ENCODE measurements at places on chromosomes 1 and 21.

DNA sequence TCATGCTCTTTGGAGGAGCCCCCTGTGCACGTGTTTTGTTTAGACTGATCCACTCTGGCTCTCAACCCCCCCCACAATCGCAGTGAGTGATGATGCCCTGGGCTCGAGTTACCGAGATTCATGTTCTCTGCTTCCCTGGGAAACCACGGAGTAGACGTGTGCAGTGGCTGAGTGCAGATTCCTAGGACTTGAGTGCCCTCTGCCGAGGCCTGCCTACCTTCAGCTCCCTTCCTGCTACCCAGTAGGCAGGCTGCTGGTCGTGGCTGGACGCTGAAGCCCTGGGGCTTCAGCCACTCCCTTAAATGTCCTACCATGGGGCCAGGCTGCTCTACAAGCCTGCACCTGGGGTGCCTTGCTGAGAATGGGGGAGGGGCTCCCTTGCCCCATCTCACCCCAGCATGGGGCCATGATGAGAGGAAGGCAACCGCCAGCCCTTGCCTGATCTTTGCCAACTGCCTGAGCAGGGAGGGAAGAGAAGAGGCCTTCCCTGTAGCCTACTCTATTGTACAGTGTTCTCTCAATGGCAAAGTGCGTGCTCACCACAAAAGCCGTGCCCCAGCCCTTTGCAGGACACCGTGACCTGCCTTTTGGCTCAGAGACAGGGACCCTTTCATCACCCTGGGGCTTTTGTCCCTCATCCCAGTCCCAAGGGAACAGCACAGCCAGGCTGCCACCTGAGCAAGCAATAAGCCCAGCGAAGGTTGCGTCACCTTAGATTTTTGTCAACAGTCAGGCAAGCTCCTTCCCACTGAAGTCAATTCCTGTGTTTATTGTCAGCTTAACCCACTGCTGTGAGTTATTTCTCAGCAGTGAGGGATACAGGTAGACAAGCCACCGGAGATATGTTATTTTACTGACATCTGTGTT is 4.1 kb upstream of the GRIK3 start:
- DNase-seq, result no peak

GRCh38 chr1:19342894-19343616 is 30.9 kb downstream of the SLC66A1 start:
- DNase-seq, result no peak

DNA sequence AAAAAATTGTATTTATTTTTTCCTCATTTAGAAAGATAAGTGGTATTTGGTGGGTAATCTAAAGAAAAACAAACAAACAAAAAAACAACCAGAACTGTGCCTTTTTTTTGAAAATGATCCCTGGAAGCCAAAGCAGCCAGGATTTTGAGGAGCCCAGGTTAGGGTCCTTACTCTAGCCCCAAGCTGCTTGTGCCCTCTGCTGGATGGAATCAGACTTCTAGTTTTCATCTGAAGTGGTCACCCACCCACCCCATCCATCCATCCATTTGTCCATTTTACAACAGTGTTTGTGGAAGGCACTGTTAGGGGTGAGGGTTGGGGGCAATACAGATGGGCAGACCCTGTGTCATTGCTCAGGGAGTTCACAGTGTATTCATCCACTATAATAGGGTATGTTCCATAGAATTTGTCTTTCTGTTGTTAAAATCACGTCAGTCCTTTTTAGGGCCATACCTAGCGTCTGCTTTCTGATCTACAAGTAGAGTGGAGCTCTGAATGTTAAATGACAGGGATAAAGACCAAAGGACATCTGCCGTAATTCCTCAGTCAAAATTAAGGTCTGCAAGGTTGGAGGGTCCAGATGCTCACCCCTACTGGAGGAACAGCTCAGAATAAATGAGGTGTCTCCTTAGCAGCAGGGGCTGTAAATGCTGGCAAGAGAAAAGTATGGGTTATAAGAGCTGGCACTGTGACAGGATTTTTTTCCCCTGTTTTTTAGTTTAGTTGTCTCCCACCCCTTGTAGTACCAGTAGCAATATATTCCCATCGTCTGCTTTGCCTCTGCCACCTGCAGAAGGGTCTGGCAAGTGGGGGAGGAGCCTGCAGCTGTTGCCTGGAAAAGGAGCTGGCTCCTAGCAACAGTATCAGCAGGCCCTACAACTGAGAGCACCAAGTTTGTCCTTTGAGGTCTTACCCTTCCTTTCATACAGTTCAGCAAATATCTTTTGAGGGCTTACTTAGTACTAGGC is 3.2 kb downstream of the LRRC42 start:
- DNase-seq, result no peak

DNA sequence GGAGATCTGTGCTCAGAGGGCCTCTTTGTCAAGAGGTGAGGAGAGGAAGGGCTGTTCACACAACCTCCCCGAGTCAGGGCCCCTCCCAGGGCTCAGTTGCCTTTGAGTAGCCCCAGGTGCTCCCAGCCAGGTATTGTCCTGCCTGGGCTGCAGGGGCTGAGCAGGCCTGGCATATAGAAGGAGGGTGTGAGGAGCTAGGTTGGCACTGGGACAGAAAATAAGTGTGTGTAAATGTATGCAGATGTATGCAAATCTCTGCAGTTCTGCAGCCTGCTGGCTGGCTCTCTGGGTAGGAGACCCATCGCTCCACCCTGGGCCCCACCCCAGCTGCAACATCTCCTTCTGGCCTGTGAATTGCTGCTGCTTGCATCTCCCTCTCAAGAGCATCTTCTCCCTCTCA is 52.4 kb downstream of the NAV1 start:
- DNase-seq, result no peak

GRCh38 chr21:43340491-43341377 is 86.2 kb downstream of the SIK1 start:
- DNase-seq, result peak; percentile 55

DNA sequence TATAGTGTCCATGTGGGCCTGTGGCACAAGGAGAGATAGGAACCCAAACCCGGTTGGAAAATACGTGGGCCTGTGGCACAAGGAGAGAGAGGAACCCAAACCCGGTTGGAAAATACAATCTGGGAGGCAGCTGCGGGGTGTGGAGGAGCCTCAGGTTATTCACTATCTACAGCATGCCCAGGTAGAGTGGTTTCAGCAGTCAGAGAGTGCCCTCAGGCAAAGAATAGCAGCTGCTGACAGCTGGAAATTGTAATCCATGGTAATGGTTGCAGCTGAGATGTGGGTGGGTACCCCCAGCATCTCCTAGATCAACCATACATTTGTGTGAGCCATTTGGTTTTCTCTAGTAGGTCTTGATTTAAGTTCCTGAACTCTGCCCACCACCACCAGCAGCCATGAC is 25.8 kb upstream of the MGST3 start:
- no peak for DNase-seq

DNA sequence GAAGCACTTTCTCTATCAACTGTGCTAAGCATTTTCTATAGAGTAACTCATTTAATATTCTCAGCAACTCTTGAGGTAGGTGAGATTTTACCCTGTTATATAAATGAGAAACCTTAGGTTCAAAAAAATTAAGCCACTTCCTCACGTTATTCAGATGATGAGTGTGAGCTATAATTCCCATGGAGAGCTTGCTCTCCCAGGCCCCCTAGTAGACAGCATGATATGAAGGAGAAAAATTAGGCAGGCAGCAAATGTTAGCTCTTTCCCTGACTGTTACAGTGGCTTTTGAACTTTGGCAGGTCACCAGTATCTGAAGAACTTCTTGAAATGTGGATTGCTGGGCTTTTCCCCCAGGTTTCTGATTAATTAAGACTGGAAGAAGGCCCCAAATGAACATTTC is 753.1 kb downstream of the NCAM2 start:
- no peak for DNase-seq

DNA sequence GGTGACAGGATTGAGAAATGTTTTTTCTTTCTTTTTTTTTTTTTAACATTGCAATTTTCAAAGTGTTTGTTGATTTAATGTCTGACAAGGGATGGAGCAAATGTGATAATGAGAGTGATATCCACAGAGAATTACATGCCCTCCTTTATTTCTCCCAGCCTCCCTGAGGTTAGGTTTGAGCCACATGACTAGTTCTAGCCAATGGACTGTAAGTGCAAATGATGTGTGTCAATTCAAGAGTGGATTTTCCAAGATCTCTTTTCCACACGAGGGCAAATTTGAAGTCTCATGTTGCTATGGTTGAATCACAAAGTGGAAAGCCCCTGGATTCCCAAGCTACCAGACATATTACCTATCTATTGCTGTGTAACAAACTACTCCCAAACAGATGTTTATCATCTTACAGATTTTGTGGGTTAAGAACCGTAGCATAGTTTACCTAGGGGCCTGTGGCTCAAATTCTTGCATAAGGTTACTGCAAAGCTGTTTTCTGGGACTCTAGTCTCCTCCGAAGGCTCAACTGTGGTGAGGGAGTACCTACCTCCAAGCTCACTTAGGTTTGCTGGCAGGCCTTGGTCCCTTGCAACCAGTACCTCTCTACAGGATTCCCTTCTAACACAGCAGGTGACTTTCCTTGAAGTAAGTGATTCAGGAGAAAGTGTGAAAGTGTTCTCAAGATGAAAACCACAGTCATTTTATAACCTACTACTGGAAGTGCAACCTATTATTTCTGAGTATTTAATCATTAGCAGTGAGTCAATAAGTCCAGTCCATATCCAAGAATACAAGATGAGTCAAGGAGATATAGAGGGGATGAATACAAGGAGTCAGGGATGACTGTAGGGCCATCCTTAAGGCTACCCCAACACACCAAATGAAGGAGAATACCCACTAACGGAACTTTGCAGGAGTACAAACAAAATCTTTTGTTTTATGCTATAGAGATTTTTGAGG is 533.6 kb downstream of the PTPRC start:
- no peak for DNase-seq
